EH (cell line): ENCODE measurements at places on chromosomes 11 and 22.

GRCh38 chr11:68337399-68337835 is 25.0 kb downstream of the LRP5 start:
- no peak for DNase-seq

GRCh38 chr11:34314936-34315335 is 42.9 kb downstream of the ABTB2 start:
- no peak for DNase-seq

DNA sequence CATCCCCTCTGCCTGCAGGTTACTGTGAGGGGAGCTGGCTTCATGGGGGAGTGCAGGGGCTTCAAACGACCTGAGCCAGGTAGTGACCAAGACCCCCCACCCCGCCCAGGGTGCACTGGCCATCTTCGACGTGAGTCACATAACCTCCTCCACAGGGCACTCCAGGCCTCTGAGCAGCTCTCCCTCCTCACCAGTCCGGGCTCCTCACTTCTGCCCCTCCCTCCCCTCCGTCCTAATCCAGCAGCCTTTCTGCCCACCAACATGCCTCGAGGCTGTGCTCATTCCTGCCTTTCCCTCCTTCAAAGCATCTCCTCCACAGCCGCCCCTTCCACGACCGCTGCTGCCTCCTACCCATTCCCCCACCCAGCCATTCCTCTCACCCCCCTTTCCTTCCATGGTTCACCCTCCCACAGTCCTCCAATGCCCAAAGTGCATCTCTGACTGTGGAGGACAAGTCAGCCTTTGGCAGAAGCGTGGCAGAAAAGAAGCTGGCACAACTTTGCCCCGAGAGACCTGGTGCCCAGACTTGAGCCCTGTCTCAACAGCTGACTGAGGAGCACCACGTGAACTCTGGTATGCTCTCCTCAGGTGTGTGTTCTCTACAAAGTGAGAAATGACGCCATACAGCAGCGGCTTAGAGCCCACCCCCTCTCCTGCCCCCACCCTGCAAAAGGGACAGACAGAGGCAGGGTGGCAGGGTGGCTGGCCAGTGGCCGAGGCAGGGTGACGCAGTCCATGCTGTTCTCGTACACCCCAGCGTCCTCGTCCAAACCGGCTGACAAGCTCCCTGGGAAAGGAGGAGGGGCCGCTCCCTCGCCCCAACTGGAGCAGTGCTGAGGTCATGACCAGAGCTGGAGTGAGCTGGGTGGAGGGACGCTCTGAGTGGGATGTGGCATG is 30.4 kb downstream of the OPCML start:
- no peak for DNase-seq

DNA sequence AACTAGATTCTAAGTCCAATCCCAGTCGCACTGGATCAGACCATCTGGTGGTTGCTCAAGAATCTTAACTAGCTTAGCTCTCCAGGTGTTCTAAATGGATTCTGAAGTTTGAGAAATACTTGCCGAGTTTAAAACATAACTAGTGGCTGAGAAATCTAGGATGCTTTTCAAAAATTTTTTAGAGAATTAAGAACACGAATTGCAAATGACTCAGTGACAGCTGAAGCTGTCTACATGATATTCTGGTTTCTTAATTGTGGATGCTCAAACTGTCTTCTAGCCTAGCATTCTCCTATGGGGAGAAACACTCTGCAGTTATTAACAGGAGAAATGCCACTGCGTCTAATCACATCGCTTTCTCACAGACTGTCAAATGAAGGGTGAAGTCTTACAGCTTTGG is 20.2 kb upstream of the TP53AIP1 start:
- DNase-seq: no peak

GRCh38 chr22:20234760-20235388 is 33.2 kb downstream of the RTN4R start:
- no peak for DNase-seq

- DNase-seq: no peak
Observed at GRCh38 chr11:67440229-67441097, 2.8 kb downstream of the CORO1B start.

GRCh38 chr11:64304316-64305072 is 830 bp upstream of the ESRRA start:
- DNase-seq: peak; percentile 89

- no peak for DNase-seq
Observed at GRCh38 chr22:29129808-29130140, 56.9 kb downstream of the KREMEN1 start.

GRCh38 chr22:21108379-21109115 is 62.8 kb downstream of the LRRC74B start:
- DNase-seq: no peak

DNA sequence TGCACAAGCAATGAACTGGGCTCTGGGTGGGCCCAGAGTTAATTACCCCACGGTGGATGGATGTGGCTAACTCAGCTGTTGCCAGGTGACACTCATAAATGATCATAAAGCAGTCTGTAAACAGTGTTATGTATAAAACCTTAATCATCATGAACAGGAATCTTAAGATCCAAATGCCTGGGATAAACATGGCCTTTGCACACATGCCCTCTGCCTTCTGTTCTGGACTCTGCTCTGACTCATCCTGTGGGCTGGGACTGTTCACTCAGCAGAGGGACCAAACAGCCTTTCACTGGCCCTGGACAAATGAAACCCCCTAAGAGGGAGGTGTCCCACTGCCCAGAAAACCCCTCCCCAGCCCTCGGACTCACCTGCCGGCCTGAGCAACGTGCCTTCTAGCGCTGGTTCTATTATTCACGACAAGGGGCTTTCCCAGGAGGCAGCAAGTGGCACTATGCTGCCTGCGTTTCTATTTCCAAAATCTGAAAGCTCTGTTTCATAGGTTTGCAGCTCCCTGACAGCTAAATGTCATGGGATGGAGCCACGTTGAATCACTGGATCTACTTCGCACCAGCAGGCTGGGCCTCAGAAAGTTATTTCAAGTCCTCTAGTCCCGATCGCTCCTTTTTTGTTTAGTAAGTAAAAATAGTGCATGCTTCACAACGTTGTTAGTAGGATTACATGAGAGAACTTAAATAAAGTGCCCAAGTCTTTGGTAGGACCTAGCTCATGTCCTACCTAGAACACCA is 53.0 kb downstream of the LARGE1 start:
- peak; percentile 57 for DNase-seq

DNA sequence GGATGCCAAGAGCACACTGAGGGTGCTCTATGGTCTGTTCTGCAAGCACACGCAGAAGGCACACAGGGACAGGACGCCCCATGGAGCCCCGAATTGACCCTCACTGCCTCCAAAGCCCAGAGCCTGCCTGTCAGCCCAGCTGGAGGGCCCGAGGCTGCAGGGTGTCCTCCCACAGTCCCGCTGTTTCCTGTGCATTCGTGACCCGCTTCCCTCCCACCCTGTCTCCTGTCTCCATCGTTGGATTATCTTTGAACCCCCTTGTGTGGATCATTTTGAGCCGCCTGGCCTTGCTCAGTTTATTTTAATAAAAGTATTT is 25.6 kb downstream of the PARVG start:
- DNase-seq: no peak

- no peak for DNase-seq
Observed at GRCh38 chr11:78069465-78069864, 5.8 kb downstream of the THRSP start.

GRCh38 chr11:20875889-20876288 is 206.5 kb downstream of the NELL1 start:
- no peak for DNase-seq

GRCh38 chr11:130873761-130874160 is 42.5 kb downstream of the SNX19 start:
- peak; percentile 64 for DNase-seq

DNA sequence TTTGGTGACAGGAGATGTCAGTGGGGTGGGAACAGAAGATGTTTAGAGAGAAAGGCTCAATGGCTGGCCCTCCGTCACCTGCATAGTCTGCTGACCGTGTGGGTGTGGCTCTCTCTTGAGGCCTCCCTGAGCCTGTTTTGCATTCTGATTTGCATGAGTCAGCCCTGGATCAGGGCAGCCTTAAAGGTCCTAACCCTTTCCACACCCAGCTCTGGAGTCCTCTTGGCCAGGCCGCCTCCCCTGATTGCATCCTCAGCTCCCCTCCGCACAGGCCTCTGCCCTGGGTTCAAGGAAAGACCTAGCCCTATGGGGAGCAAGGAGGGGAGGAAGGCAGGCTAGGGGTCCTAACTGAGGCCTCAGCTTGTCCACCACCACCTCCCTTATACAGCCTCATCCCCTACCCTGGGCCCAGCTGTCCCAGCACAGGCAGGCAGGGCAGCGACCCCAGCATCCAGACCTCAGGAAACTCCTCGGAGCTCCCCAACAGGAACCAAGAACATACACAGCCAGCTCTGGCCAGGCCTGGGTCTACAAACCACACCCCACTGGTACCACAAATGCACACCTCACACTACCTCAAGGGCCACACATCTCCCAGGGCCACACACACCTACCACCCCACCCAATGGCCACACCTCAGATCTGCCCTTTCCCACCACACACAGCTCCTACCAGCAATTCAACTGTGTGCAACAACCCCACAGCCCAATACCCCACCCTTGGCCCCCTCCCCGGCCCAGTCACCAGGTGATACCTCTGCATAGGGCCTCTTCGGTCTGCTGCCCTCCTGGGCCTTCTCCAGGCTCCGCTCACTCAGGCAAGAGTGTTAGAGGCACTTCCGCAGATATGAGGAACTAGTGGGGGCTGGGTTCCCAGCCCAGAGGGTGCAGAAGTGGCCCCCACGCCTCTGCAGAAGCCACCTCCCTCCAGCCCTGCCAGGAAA is 13.7 kb downstream of the ARAP1 start:
- peak; percentile 45 for DNase-seq

DNA sequence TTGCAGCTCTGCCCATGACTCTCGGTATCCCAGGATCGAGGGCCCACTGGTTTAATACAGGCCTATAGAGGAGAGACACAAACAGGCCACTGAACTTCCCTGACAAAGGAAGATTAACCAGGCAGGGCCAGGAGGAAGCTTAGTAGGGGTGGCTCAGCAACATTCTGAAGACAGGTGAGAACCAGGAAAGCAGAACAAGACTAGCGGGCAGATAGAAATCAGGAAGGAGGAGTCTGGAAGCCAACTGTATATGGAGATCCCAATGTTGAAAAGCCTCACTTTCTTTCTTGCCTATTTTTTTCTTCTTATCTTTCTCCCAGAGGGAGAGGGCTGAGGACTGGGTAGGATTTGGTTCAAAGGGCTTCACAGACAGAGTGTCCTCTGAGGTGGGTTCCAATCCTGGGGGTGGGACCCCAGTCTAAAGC is 5.4 kb downstream of the PI4KA start:
- no peak for DNase-seq

GRCh38 chr22:30261134-30261533 is 5.5 kb downstream of the OSM start:
- DNase-seq: no peak

DNA sequence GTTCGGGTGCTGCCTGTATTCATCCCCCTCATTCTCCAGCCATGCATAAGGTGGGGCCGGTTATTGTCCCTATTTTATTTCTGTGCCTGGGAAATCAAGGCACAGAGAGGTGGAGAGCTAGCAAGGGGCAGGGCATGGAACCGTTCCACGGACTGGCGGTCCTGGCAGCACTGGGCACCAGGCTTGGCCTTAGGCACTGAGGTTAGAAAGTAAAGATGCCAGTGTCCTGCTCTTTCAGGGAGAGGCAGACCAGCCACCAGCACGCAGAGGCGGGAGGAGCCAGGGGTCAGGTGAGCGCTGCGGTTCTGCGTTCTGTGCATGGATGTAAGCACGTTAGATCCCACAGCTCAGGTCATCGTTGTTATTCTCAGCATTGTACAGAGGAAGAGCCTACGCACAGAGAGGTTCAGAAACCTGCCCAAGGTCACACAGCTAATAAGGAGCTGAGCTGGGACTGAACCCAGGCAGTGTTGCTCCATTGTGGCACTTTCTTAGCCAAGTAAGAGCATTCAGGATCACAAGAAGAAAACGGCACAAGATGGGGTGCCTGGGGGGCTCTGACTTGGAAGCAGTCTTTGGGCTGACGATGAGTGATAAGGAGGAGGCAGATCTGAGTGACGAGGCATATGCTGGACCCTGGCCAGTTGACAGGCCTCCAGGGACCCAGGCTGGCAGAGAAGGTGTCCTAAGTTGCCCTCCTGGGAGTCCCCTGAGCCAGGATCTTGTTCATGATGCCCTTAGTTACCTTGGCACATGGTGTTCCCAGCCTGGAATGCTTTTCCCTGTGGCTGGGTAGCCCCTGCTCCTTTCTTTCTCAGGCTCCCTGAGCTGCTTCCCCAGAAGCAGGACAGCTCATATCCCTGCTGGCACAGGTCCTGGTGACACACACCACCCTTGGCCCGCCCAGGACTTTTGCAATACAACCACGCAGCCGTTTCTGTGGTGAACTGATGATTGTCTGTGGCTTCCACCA is 41.1 kb downstream of the OSBPL5 start:
- DNase-seq: peak; percentile 97

DNA sequence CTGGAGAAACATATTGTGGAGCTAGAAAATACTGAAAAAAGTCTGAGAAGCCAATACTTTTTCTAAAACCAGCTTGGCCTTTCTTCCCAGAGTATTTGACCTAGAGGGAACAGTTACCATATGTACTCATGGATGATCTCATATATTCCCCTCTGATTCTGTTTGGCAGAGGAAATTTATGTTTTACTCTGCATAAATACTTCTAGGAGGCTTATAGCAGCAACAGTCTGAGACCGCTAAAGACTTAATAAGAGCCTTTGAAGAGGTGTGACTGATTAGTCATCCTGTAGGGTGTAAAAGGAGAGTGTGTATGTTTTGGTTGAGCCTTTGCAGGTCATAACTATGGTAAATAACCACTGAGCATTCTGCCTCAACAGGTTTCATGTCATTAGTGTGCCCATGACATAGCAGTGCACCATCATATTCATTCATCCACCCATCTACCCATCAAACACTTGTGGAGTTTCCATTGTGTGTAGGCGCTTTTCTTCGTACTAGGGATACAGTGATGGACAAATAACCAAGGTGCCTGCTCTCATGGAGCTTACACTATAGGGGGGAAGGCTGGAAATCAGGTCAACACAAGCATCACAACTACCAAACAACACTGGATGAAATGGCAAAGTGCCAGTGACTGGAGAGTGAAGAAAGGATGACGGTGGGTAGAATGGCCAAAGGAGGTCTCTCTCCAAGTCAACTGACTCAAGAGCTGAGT is 44.5 kb downstream of the TRAF6 start:
- peak; percentile 32 for DNase-seq

- peak; percentile 24 for DNase-seq
Observed at GRCh38 chr11:117345039-117345438, 17.4 kb downstream of the CEP164 start.

DNA sequence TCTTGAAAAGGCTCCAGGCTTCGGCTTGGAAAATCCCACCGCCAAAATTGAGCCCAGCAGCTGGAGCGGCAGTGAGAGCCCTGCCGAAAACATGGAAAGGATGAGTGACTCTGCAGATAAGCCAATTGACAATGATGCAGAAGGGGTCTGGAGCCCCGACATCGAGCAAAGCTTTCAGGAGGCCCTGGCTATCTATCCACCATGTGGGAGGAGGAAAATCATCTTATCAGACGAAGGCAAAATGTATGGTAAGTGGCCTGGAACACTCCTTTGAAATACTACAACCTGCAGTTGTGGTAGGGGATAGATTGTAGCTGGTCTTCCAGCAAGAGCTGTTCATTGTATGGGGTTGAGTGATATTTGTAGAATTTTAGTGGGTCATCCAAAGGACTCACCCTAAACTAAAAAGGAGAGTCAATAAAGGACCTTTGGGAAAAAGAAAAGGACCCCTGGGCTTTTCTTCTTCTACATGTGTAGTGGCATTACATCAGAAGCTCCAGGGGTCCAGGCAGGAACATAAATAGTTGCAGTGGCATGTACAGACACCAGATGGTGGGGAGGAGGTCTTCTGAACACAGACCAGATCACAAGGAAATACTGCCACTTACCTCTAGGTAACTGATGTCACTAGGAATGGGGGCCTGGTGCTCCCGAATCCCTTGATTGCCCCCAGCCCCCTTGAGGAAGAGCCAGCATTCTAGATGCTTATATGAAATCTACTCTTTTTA is 90.1 kb downstream of the TEAD1 start:
- DNase-seq: no peak
